ENCODE measurements at places on chromosomes 1 and 21.

DNA sequence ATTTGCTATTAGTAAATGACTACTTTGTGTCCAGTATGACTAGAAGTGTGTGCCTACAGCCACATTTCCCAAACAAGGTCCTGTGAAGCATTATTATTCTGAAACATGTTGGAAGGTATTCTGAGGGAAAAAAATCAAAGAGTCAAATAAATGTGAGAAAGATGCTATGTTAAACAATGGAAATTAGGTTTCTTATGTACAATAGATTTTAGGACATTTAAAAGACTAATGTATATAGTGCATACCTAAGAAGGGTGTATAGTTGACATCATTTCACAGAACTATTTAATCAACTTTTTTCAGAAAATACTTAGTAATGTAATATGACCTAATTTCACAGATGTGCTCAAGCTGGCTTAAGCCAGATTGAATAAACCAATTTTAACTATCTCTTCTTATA lies 582.5 kb downstream of the USP25 start:
- no peak for DNase-seq

- no peak for DNase-seq
Measured at GRCh38 chr21:27359141-27359540, 392.3 kb upstream of the ADAMTS5 start.

- no peak for DNase-seq
Measured at GRCh38 chr1:247409869-247410544, 6.0 kb upstream of the NLRP3 start.

GRCh38 chr1:235275223-235275622 lies 52.8 kb downstream of the ARID4B start:
- DNase-seq = no peak

- DNase-seq = no peak
Measured at GRCh38 chr1:18532390-18533170, 51.9 kb downstream of the KLHDC7A start.

All from NCI-H446 (cell line).